ENCODE measurements at places on chromosomes 2 and 18.

DNA sequence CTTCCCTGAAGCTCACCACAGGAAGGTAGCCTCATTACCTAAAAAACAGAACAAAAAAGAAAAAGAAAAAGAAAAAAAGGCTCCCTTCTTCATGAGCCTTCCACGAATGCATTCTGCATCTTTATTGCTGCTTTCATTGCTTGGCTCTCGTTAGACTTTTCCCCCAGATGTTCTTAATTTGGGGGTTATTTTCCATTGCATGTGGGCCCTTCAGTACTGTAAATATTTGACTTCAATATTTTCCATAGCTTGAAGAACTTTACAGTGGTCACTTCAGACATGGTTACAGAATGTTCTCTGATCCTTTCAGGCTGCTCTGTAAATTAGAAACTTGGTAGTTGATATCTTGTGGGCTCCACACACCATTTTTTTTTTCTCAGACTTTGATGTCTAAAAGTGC is 65.6 kb upstream of the COPS8 start:
- DNase-seq, result no peak

DNA sequence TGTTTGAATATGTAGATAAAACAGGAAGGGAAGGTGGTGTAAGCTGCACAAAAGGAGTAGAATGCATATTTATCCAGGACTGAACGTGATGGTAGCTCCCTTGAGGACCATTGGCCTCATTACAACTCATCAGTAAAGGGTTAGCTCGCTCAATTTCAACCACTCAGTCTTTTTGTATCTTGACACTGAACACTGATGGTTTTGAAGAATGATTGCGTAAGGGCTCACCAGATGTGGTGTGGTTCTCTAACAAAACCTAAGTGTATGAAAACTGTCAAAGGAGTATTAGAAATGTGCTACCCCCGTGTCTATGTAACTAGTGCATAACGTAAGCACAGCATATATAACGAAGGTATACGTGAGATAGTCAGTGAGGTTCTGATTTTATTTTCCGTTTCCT is 272.4 kb upstream of the THSD7B start:
- DNase-seq, result no peak

DNA sequence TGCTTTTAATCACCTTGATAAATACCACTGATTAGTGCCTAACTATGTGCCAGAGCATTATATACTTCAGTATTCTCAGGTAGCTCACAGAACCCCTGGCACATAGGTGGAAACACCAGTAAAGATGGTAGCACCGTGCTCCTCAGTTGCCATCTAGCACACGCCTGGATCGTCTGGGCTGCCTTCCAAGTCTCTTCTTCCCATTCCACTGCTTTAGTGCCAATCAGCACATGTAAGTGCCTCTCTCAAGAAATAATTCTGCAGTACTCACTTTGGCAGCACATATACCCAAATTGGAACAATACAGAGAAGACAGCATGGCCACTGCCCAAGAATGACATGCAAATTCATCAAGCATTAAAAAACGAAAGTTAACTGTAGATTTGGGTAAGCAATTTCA is 13.0 kb downstream of the POLR2D start:
- no peak for DNase-seq

GRCh38 chr18:60413944-60414547 is 41.5 kb upstream of the MC4R start:
- DNase-seq, result no peak

GRCh38 chr2:45307147-45307546 is 297.9 kb upstream of the SIX2 start:
- no peak for DNase-seq

GRCh38 chr18:43539862-43540261 is 262.6 kb upstream of the SYT4 start:
- DNase-seq, result no peak

DNA sequence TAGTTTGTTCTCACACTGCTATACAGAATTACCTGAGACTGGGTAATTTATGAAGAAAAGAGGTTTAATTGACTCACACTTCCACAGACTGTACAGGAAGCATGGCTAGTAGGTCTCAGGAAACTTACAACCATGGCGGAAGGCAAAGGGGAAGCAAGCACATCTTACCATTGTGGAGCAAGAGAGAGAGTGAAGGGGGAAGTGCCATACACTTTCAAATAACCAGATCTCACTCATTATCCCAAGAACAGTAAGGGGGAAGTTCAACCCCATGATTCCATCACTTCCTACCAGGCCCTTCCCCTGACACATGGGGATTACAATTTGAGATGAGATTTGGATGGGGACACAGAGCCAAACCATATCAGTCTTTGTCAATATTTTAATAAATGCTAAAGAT is 5.0 kb upstream of the CRYGB start:
- DNase-seq, result no peak

DNA sequence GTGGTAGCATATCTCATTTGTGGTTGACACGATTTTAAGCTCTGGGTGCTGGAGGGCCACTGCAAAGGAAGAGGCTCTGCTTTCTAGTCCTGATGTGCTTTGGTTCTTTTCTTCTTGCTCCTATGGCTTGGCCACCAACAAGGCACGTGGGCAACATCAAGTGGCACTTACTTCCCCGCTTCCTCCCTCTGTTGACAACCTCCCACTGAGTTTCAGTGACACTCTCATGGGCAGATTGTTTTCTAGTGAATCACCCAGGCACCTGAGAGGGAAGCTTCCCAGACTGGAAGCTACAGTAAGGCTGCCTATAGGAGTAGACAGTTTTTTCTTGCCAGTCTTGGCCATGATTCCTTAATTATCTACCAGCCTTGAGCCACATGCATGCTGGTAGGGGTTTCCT is 89.0 kb downstream of the NBAS start:
- no peak for DNase-seq

DNA sequence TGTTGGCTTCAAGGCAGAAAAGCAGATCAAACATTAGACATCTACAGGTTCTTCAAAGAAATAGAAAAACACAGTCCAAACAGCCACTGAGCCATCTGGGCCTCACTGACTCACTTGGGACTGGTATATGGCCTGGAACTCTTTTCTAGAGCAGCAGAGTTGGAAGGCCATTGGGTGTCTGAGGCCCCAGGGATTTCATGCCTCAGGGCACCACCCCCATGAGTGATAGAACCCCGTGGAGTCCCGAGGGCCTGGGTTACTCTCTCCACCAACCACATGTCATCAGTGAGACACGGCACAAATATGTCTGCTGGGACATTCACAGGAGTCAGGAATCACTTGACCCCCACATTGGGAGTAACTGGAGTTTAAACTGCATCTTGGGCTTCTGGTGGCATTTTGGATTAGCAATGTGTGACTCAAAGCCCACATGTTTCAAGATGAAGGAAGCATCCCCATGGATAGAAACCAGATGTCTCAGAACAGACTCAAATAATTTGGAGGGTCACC is 44.0 kb downstream of the CAPN13 start:
- DNase-seq, result no peak

GRCh38 chr18:61047794-61048193 is 285.4 kb upstream of the CDH20 start:
- DNase-seq, result no peak

DNA sequence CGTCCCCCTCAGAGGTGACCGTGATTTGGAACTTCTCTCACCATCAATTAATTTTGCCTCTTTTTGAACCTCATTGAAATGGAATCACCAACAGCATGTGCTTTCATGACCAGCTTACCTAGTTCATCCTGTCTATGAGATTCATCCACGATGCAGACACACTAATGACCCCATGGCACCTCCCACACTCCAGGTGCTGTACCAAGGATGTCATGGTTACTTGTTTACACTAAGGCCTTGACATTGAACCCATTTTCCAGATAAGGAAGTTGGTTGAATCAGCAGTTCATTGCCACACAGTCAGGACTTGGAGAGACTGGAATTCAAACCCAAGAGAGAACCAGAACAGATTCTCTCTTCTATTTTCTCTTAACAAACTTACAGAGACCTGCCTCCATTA is 139.0 kb downstream of the ZFP36L2 start:
- DNase-seq, result no peak

DNA sequence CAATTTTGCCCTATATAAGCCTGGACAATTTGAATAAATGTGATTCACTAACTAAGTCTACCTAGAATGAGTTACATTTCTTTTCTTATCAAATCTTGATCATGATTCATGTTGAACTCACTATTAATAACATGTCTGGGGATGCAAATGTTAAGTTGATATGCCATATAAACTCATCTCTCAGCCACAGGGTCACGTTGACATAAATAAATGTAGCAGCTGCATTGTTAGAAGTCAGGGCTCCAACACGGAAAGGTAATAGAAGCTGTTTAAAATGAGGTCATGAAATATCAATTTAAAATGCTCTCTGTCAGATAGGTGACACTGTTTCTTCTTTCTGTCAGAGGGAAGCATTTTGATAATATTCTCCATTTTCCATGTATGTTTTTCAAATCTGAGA is 521.9 kb downstream of the CCDC85A start:
- no peak for DNase-seq

GRCh38 chr18:9890196-9890595 is 4.4 kb downstream of the TXNDC2 start:
- no peak for DNase-seq

DNA sequence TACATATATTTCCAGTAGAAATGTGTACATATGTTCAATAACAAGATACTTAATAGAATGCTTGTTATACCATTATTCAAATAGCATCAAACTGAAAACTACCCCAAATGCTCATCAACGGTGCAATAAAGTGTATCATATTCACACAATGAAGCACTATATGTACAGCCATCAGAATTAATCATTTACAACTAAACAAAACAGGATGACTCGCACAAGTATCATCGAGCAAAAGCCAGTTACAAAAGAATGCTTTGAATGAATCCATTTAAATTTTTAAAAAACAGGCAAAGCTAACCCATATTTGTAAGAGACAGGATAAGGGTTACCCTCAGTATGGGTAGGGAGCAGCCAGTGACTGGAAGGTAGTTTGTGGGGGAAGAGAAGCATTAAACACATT is 132.8 kb upstream of the PDE1A start:
- no peak for DNase-seq

DNA sequence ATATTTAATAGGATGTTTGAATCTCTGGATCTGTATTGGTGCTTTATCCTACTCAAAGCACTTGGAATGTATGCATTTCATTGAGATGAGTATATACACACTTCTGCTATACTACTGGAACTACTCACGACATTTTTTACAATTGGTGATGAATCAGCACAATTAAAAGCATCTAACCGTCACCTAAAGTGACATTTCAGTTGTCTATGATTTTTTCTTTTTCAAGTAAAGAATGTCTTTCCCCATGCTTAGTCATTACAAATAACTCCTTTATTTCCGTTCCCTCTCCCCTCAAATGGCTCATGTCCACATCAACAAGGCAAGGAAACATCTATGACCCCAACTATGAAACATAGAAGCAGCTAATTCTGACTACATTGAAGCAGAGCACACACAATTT is 77.3 kb downstream of the CLIP4 start:
- DNase-seq, result no peak

- DNase-seq, result no peak
These were observed 14.4 kb upstream of the TMEM131 start for GRCh38 chr2:98009887-98010760.

DNA sequence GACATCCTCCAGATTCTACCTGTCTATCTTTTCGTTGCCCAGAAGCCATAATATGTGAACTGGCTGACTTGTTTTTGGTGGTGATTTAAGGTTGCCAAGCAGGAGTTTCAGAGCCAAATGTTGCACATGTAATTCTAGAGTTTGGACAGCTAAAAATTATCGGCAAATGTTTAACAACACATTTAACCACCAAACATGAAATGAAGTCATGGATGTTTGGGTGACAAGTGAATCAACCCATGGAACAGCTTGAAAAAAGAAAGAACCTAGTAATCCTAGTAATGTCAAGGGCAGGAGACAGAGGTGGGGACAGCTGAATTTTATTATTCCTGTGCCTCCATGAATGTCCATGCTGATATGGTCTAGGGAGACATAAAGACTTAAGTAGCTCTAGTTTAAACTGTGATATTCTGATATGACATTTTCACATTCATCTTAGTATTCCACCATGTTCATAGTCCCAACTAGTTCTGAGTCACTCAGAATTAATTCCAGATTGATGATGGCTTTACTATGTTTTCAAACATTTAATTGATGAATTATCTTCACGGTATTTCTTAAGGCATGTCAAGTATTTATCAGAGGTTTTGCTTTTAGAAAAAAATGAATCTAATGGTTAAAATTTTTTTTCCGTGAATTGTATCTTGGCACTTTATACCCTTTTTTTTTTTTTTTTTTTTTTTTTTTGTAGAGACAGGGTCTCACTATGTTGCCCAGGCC is 101.7 kb downstream of the SOCS6 start:
- no peak for DNase-seq

GRCh38 chr2:145744541-145745386 is 1224.8 kb upstream of the ZEB2 start:
- DNase-seq, result no peak

- DNase-seq, result no peak
These were observed 104.8 kb downstream of the PLCL1 start for GRCh38 chr2:197908990-197909776.

DNA sequence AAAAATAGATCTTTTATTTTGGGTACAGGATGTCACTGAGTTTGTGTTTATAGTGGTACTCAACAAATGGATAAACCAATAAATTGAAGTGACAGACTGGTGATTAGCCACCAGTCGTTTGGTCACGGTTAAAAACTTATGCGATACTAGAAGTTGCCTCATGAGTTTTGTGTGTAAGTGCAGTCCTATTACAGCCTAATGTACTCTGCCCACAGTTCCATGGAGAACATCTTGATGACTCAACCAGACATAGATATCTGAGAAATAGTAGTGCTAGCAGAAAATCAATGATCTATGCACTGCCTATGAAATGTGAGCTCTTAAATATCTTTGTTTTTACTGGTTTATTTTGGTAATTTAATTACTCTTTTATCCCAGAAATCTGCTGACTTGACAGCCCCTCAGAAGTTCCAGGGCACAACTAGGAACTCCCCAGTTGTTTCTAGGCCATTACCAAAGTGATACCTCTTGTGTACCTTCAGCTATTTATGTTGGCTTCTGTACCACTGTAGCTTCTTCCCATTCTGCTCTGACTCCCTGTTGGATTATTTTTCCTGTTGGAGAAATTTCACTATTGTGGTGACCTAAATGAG is 209.1 kb upstream of the KCNJ3 start:
- no peak for DNase-seq

DNA sequence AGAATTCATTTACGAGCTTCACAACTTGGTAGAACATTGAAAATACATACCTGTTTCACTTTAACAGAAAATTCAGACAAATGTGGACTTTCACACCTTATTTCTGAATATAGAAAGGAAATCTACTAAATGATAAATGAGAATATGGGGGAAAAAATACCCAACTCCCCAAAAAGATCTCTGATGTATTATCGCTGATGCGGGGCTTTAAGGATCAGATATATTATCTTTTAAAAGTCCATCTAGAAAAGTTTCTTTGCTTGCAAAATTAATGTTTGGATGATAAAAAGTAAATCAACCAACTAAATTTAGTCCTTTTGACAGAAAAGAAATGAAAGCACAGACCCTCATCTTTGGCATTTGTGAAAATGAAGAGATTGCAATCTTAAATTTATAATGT is 540.1 kb upstream of the CHAC2 start:
- no peak for DNase-seq

- DNase-seq, result no peak
These were observed 85.4 kb downstream of the STPG4 start for GRCh38 chr2:47069628-47070154.

GRCh38 chr2:176177580-176178037 is 10.9 kb upstream of the HOXD1 start:
- DNase-seq, result no peak

Measured in stimulated activated CD8-positive, alpha-beta memory T cell treated with anti-CD3 and anti-CD28 coated beads, Interleukin-7, amount 100 ng/mL, for 48 hours (primary cell).